ENCODE measurements at places on chromosomes 2 and 18.

DNA sequence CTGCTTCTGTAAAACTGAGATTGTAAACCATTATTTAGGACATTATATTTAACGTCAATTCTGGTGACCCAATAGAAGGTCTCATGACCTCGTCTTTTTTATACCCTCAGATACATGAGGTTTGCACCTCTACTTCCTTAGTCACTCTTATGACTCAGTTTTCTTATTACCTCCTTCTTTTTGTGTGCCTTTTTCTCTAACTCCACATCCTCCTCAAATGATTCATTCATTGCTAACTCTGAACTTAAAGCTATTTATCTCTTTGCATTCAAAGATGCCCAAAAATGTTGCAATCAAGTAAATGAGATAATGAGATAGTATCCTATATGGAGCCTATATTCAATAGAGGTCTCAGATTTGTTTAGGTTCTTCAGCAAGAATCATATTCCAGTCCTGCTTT, 121.0 kb upstream of the KYNU start:
- DNase-seq: no peak

DNA sequence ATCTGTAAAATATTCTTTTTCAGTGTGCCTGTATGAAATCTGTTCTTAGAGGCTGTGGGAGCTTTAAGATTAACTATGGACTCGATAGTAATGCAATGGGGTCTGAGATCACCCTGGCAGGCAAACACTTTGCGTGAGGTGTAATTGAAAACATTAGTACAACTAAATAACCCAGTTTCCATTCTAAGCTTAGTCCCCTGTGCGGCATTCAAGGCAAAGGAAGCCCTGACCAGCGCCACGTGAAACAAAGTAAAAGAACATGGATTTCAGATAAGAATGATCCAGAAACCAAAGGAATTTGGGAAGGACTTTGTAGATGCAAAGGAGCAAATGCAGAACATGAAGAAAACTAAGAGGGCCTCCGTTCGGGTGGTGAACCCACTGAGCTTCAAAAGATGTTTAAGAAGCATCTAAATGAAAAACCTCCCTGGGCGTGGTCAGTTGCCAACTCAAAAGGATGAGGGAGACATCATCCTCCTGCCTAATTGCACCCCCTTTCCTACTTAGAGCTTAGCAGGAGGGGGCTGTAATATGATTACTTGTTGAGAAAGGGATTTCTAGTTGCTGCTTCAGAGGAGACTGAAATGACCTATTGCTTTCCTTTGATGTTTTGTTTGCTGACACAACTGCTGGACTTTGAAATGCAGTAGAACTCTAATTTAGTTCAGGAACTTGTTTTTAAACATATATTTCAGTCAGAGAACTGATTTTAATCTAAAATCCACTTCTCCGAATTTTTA, 7.9 kb upstream of the CETN1 start:
- DNase-seq: no peak

- no peak for DNase-seq
Measured at GRCh38 chr2:58757971-58758370, 516.8 kb upstream of the FANCL start.

- DNase-seq: no peak
Measured at GRCh38 chr2:122423934-122424333, 668.5 kb downstream of the TSN start.

- DNase-seq: no peak
Measured at GRCh38 chr18:67456711-67457110, 59.8 kb downstream of the DSEL start.

DNA sequence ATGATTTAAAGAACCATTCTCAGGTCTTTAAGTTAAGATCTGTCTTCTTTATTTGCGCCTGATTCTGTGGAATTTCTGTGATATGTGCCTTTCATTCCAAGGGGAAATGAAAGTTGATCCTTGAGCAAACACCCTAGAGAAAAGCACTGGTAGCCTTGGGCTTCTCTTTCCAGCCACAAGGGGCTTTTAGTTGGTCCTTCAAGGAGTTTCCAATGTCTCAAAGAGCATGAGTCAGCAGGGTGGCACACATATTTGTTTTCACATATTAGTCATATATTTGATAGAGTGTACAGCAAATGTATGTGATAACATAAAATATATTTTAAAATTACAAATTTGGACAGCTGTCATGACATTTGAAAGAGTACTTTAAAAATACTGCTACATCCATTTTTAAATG, 339.5 kb downstream of the TXNL1 start:
- no peak for DNase-seq
